Astrocyte (in vitro differentiated cells and primary cell): ENCODE measurements at places on chromosomes 16 and 17.

- no peak for DNase-seq
Observed at GRCh38 chr16:3674513-3675295, 20.2 kb downstream of the DNASE1 start.

DNA sequence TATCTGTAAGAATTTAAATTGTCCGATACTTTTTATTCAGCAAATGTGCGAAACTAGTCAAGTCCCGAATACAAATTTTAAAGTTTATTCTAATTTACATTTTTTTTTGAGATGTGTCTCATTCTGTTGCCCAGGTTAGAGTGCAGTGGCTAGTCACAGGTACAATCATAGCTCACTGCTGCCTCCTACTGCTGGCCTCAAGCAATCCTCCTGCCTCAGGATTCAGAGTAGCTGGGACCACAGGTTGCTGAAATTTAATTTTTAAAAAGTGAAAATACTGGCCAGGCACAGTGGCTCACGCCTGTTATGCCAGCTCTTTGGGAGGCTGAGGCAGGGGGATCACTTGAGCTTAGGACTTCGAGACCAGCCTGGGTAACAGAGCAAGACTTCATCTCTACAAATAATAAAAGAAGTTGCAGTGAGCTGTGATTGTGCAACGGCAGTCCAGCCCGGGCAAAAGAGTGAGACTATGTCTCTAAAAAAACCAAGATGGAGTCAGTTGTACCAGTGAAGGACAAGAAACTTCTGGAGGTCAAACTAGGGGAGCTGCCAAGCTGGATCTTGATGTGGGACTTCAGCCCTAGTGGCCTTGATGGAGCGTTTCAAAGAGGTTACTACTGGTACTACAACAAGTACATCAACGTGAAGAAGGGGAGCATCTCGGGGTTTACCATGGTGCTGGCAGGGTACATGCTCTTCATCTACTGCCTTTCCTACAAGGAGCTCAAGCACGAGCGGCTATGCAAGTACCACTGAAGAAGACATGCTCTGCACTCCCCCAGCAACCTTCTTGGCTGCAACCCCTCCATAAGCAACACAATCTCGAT, 5.6 kb downstream of the POLG2 start:
- DNase-seq = no peak

GRCh38 chr16:75312875-75313274, 61.5 kb upstream of the BCAR1 start:
- no peak for DNase-seq

DNA sequence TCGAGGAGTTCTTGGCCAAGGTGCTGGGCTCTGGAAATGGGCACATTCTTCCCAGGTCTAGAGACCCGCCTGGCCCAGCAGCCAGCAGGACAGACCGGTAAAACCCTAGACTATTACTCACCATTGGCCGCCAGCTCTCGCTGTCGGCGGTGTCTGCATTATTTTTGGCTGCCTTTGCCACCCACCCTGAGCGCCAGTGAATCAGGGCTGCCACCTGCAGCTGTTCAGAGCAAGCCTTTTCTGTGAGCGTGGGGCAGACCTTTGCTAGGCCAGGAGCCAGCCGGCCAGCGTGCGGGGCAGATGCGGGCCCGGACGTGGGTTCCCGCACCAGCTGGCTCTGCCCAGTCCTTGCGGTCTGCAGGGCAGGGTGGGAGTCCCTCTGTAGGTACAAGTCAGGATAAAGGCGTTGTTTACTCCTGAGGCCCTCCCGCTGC, 15.8 kb upstream of the CLEC18A start:
- DNase-seq = peak; percentile 59

DNA sequence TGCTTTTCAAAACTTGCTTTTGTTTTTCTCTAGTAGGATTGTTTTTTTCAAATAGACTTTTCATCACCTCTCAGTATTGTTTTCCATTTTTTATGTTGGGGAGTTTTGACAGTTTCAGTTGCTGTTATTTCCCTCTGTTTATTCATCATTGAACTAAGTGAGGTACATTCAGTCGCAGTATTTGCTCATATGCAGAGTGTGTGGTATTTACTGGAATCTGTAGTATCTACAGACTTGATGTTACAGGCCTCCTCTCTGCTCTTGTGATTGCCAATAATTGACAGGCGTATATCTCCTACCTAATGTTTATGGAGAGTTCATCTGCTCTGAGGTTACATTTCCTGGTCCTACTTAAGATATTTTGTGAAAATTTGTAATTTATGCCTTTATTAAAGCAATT, 49.6 kb downstream of the COX10 start:
- DNase-seq = no peak

DNA sequence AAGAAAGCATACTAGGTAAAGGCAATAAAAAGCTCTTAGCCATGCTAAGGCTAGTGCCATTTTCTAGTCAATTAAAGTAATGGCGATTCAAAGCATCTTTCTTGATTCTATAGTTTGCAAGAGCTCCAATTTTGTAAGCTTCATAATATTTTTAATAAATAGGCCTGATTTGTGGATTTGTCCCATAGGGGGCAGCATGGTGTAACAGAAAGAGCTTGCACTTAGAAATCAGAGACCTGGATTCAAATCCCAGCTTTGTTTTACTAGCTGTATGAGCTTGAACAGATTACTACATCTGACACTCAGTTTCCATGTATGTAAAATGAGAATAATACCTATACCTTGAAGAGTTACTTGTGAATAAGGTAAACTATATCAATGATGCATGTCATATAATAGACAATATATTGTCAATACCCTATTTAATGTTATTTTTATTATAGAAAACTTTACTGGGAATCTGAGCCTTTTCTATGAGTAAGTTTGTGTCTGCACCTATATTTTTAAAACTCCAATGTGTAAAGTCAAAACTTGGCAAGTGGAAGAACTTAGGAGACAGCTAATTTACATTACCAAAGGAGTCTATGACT, 93.6 kb upstream of the NOG start:
- DNase-seq = peak; percentile 4

- peak; percentile 92 for DNase-seq
Observed at GRCh38 chr17:45051060-45051719, at the start of gene DCAKD. DCAKD (minus strand) TSS chr17:45051632; CDS start chr17:45034885, 16,747 bp downstream.

- DNase-seq = peak; percentile 20
Observed at GRCh38 chr17:39094607-39095308, 56.7 kb downstream of the PLXDC1 start.

DNA sequence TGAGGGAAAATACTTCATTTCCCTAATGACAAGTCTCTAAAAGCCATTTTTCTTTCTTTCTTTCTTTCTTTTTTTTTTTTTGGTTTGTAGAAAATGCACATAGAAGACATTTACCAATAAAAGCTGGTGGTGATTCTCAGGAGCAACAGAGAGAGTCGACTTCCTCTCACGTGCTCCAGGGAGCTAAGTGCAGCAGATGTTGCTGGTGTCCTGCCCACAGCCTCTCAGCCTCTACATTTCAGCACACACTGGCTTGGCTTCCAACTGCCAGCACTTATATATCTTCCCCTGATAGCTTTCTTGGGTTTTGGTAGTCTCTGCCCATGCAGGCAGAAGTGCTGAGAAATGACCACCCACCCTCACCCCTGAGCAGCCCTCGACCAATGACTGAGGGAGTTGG, 58.4 kb upstream of the MARCHF10 start:
- no peak for DNase-seq

DNA sequence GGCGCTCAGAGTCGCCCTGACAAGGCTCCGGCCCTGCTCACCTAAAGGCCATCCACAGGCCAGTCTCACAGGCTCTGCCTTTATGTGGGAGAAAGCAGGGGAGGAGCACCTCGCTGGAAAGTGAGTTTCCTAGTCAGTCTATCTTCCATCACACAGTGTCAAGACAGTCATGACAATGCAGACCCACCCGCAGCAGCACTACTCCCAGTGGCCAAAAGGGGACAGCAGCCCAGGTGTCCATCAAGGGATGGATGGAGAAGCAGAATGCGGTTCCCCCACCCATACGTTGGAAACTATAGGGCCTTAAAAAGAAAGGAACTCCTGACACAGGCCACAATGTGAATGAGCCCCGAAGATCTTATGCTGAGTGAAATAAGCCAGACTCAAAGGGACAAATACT, 226.8 kb downstream of the ENGASE start:
- DNase-seq = no peak

- DNase-seq = peak; percentile 85
Observed at GRCh38 chr16:87086156-87086555, 231.0 kb downstream of the C16orf95 start.

DNA sequence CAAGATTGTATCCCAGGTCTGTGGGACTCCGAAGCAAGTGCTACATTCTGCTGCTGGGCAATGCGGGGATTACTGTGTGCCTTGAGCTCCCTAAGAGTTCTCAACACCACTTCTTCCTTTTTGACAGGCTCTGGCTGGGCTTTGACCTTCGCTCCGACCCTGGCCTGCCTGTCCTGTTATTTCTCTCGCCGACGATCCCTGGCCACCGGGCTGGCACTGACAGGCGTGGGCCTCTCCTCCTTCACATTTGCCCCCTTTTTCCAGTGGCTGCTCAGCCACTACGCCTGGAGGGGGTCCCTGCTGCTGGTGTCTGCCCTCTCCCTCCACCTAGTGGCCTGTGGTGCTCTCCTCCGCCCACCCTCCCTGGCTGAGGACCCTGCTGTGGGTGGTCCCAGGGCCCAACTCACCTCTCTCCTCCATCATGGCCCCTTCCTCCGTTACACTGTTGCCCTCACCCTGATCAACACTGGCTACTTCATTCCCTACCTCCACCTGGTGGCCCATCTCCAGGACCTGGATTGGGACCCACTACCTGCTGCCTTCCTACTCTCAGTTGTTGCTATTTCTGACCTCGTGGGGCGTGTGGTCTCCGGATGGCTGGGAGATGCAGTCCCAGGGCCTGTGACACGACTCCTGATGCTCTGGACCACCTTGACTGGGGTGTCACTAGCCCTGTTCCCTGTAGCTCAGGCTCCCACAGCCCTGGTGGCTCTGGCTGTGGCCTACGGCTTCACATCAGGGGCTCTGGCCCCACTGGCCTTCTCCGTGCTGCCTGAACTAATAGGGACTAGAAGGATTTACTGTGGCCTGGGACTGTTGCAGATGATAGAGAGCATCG, 2.4 kb downstream of the SLC16A13 start:
- DNase-seq = no peak
